Cerebellar nuclear complex (tissue), 1 donor: ENCODE measurements at places on chromosomes 3 and 15.

GRCh38 chr15:59229015-59229414 lies 22.4 kb downstream of the LDHAL6B start:
- no peak for DNase-seq

DNA sequence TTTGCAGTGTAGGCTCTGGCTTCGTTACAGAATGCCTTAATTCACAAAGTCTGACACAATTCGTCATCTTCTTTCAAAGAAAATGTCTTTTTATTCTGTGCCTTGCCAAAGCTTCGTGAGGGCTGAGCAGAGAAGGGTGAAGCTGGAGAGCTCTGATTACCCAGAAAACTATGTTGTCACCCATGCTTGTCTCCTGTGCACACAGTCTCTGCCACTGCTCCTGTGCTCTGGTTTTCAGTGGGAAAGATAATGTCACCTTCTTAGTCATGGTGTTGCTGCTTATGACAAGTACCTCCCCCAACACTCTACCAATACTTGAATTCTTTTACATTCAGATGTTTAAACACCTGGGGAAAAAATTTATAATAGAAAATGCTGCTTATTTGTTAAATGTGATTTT lies 509.2 kb upstream of the GRM7 start:
- DNase-seq, result no peak

DNA sequence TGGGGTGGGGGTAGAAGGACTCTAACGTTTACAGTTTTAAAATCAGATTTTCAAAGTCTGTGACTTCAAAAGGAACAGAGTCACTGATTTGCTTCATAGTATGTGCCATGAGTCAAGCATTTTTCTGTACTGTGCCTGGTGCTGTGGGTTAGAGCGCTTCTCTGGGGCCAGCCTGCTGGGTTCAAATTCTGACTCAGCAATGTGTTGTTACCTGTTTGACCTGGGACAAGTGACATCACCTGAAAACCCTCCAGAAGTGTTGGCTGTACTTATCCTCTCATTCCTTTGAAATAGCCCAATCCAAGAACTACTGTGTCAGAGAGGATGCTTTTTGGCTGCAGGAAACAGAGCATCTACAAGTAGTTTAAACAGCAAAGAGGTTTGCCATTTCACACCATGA lies 101.7 kb downstream of the LSM3 start:
- no peak for DNase-seq

GRCh38 chr3:46024131-46024530 lies 3.2 kb downstream of the XCR1 start:
- DNase-seq, result no peak

DNA sequence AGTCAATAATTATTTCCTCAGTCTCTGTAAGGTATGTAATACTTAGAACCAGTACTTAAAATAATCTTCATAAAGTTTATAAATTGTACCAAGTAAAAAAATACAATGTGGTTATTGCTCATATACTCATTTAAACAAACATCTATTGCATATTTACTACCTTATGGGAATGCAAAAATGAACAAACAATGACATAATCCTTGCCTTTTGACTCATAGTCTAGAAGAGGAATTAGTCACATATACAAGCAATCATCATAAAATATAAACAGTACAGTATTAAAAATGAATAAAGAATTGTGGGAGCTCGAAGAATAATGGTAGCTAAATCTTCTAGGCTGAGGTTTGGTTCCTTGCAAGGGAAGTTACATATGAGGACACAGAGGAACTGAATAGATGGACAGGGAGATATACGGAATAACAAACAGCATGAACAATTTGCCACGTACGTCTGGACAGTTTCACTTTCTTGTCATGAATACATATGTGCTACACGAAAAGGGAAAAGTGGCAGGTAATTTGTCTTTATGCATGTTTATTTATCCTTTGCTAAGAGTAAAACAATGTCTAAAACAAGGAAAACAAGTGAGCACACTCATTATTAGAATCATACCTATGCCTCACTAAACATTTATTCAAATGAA lies 17.2 kb downstream of the IMPG2 start:
- no peak for DNase-seq

DNA sequence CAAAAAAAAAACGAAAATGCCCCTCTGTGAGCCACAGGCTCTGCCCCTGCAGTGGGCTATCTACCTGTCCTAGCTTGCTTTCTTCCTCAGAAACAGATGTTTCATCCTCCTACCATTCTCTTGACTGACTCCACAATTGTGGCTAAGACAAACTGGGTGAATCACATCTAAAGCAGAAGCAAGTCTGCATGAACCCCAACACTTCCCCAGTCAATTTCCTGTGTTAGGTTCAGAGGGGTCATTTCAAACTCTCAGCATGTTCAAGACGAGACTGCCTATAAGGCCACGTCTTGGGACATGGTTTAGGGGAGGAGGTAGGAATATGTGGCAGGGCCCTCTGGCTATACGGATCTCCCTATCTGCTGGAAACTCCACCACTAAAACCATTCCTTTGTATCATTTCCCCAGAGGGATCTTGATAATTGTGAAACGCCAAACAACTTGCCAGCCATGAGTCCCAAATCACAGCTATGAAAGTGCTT lies 28.6 kb upstream of the ANKDD1A start:
- DNase-seq, result no peak

DNA sequence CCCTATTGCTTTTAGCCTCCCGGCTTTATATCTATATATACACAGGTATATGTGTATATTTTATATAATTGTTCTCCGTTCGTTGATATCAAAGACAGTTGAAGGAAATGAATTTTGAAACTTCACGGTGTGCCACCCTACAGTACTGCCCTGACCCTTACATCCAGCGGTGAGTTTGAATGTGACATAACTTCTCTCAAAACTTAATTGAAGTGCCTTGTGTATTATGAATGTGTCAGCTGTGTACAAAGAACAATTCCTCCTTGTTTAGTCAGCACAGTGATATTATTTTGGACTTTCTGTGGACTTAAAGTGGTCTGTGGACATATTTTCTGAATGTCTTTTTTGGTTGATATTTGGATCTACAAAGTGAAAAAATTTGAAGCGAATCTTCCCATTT lies 220 bp downstream of the TP63 start:
- no peak for DNase-seq

DNA sequence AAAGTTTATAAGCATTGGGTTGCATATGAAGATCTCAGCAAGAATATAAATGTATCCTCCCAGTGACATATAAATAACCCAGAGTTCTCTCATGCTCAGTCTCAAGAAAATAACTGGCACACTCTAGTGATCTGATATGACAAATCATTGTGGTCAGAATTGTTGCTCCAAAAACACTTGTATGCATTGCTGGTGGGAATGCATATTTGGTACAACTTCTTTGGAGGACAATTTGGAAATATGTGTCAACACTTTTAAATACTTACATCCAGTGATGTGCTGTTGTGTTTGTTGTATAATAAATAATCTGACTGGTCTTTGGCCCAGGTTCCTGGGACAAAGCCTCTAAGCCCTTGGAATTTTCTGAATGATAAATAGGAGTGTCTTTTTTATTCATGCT lies 66.7 kb upstream of the STT3B start:
- no peak for DNase-seq

DNA sequence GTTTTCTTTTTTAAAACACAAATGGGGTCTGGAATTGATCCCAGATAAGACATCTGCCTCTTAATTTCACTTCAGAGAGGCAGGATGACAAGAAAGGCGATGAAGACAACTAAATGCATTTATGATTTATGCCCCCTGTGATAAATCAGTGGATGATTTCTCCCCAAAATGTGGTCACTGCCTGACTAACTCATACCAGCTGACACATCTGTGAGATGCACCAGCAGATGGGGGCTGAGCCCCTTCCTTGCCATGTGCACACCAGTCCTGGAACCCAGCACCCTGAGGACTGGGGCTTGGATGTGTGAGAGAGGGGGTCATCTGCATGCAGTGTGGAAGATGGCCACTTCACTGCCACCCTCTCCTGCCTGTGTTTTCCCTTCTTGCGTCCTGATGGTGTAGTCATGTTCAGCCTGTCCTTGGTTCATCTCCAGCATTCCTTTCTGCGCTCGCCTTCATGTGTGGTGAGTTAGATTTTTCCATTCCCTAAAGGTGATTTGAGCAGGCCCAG lies 264.3 kb downstream of the LRTM1 start:
- no peak for DNase-seq

GRCh38 chr15:68114356-68114755 lies 60.2 kb downstream of the PIAS1 start:
- DNase-seq, result no peak

DNA sequence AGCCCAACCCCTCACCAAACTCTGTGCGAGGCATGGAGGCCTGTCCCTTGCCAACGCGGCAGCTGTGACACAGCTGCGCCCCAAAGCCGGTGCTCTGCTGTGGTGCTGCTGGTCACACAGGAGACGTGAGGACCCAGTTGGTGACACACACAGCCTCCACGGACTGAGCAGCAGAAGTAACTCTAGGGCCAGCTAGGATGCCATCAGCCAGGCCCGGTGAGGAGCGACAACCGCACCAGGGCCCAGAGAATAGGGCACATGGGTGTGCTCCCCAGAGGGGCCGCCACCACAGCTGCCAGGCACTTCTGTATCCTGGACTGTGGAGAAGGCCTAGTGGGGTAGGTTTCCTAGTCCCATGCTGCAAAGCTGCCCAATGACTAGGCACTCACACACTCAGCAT lies 10.7 kb downstream of the ZXDC start:
- no peak for DNase-seq

DNA sequence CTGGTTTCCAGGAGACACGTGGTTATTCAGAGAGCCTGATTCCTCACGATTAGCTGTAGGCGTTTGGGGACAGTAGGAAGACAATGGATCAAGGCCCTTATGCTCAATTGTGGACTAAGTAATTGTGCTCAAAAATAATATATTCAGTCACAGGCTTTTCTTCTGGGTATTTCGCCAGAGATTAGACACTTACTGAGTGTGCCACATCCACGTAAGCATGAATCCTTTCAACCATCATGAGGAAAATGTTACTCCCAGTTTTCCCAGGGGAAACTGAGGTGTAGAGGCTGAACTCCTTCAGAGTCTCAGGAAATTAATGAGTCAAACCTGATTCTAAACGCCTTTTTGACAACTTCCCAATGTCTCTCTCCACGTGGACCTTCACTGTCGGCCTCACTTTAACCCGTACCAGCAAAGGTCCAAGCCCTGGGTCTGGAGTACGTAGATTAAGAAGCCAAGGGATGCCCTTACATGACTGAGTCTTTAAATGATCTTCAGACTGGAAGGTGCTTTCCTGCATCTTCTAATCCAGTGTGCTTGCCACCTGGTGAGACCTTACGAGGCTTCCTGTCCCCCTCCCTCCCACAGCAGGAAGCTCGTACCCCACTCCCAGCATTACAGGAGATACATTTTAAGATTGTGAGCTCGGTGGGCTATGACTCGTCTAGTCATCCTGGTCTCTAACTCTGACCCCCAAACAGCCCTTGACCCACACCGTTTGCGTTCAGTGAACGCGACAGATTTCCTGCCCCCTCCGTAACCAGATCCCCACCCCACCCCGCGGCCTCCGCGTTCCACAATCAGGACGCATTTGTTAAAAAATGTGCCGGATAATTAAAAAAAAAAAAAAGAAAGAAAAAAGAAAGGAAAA lies 1.7 kb downstream of the PKM start:
- no peak for DNase-seq

DNA sequence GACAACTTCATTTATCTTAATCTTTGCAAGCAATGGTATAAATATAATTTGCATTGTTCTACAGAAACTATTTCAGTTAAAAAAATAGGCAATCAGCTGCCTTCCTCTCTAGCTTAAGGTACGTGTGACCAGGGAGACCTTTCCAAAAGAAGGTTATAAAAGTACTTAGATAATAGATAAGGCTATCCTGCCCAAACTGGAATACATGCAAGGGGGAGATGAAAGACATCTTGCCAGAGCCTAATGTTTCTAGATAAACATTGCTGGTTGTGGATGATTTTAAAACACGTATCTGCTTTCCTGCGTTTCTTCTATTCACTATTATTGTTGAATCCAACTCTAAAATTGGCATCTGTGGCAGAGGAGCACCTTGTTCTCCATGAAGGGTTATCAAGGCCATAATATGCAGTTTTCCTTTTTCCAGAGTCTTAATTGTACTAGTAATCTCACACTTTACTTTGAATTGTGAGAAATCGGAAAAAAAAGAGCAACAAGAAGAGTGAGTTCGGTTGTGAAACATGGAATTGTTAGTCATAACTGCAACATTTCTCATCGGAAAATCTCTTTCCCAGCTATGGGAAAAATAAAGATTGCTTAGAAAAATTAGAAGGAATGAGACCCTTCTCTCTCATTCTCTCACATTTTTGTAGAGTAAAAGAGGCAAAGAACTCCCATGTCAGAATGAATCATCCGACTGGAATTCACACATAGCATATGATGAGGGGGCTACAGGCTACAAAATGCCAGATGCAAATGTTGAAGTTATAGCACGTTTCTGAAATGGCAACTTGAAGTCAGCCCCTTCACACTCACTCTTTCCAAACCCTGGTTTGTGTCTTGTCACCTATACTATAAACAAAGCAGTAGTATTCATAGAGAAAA lies 936.1 kb upstream of the NR2F2 start:
- no peak for DNase-seq

DNA sequence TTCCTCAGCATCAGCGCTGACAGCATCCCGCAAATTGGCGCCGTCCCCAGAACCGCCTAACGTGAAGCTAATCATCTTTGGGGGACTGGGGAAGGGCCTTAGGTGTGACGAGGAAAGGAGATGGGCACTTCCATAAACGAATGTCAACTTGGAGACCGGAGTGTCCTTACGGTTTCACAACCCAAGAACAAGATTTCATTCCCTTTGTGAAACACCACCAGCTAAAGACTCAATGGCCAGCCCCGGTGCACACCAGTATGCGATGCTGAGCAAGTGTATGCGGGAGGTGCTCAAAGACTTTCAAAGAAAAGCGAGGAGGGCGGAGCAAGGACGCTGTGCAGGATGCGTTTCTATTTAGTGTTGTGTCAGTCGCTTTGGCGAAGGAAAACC lies 759 bp upstream of the TTBK2 start:
- no peak for DNase-seq

- no peak for DNase-seq
Measured at GRCh38 chr3:69743975-69744906, 5.0 kb downstream of the MITF start.

DNA sequence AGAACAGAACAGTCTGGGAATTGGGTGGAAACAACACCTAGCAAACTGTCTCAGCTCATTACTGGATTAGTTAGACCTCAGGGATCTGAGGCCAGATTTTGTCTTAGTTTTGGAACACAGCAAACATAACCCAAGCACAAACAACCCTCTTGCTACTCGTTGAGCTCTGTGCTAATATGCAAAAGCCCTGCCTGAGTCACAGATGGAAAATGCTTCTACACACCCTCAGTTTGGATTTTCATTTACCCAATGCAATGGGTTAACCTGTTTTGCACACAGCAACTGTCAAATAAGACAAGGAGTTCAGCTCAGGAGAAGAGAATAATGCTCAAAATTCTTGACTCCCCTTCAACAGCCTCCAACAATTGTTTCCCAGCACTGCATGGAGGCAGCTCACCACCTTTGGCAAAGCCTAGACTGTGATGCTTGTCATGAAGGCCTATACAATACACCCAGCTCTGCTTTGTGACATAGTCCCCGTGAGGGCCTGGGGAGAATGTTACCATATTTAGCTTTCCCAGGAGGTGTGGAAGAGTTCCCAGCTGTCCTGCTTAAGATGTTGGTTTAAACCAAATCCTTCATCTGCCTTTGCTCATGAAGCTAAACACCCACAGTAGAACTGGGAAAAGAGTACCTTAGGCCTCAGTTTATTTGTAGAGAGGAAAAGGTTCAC lies 68.9 kb upstream of the MNS1 start:
- no peak for DNase-seq
